C1 segment of cervical spinal cord (tissue), 14 donors: ENCODE measurements at places on chromosomes 2 and 18.

DNA sequence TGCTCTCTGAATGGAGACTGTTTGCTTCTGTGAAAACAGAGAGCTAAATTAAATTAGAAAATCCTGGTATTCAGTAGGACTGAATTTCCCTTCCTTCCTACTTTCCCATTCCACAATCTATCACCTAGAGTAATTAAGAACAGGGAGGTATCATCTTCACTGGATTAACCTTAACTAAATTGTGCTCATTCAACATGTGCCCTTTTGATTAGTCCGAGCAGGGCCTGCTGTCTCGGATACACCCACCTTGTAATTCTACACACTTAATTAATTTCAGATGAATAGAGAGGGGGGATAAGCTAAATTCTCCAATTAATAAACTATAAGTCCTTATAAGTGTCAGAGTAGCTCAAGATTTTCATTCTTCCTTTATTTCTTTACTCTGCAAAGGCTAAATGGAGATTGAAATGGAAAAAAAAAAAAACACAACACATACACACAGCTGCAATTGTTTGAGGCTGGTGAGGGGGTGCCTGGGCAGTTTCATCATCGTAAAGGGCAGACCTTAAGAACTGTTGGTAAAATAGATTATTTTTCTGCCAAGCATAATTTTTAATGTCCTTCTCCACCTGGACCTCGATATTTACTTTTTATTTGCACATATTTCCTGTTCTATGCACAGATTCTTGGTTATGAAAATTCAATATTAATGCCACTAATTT is 157.1 kb upstream of the SIX2 start:
- DNase-seq, result no peak

- DNase-seq, result no peak
Observed at GRCh38 chr2:67572721-67573435, 175.7 kb downstream of the ETAA1 start.

GRCh38 chr2:8659092-8659734 is 22.6 kb upstream of the ID2 start:
- DNase-seq, result no peak

GRCh38 chr2:150378686-150379085 is 108.8 kb downstream of the RND3 start:
- DNase-seq, result no peak

DNA sequence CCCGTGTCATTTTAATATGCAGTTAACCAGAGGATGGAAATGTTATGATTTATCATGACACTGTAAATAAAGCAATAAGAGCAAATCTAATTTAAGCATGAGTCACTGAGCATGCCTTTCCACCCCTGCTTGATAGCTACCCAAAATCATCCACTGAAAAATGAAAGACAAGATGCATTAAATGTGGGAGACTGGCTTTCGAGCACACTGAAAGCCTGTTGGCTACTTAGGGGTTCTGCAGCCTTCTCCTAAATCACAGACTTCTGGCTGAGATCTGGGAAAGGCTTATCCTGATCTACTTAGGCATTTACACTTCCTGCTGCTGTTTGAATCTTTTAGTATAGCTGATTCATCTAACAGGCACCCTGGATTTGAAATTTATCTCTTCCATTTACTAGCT is 778.3 kb upstream of the CDH7 start:
- no peak for DNase-seq

DNA sequence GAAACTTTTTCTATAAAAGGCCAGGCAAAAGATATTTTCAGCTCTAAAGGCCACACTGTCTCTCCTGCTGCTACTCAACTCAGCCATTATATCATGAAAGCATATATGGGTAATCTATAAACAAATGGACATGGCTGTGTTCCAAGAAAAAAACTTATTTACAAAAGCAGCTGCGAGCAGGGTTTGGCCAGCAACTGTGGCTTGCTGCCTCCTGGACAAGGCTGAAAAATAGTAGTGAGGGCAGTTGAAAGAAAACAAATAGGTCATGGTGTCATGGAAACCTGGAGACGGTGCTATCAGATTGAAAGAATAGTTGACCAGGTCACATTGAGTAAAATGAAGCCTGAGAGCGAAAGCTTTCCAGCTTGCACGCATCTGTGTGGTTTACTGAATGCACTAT is 89.2 kb upstream of the LRATD1 start:
- no peak for DNase-seq

DNA sequence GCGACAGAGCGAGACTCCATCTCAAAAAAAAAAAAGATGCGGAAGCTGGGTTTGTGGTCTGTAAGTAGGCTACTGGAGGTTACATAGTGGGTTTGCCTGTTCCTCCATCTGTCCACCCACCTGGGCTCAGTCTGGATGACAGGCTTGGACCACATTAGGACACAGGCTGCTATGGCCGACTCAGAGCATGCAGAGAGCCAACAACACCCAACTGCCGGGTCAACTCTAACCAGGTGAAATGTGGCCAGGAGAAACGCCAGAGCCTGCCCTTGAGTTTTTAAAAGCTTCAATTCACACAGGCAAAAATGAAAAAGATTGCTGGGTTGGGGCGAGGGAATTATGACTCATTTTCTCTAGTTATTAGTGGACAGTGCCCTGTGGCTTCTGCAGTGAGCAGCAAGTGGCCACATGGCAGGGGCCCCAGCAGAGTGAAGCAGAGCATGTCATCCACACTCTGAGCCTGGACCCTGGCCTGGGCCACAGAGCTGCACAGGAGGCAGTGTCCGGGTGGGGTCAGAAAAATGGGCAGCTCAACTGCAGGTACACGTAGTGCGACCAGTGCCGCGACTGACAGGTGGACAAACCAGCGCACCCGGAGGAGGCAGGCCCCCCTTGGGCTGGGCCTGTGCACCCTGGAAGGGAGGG is 67.4 kb downstream of the BIN1 start:
- no peak for DNase-seq

- DNase-seq, result no peak
Observed at GRCh38 chr2:117058366-117058765, 756.1 kb upstream of the DDX18 start.

- no peak for DNase-seq
Observed at GRCh38 chr2:156175946-156176345, 156.6 kb downstream of the NR4A2 start.

DNA sequence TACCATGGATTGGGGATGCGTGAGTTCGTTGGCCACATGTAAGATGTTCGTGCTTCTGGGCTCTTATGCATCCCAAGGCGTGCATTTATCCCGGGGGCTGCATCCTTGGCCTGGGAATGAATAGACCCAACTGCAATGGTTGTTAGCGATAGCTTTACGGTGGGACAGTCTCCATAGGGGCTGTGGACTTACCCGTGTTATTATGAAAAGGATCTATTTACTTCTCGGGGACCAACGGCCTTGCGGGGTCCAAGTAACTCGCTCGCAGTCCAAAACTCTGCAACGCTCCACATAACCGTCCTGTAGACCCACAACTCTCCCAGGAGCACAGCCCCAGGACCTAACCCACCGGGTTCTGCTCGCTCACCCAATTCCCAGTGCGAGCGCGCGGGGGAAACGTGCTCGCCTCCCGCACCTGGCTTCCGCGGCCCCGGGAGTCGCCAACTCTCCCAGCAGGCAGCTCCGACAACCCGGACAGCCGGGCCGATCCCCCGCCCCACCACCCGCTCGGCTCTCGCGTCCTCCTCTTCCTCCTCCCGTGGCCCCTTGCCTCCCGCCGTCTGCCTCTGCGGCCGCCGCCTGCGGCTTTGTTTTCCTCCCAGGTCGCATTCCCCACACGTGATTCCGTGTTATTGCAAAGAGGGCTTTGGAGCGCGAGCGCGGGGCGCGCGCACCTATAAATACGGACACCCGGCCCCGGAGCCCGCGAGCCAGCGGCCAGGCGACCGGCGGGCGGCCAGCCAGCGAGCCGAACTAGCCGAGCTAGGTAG is at the start of gene CABLES1:
Gene CABLES1 (plus strand): TSS at position 706 of the 770 bp plus-strand sequence. CDS start 278 bp downstream, outside the sequence.
- DNase-seq, result peak; percentile 33

- DNase-seq, result no peak
Observed at GRCh38 chr18:6682437-6683111, 46.9 kb upstream of the ARHGAP28 start.
